ENCODE measurements at places on chromosomes 3 and 15.

- no peak for DNase-seq
These were observed 57.9 kb downstream of the ARMC8 start for GRCh38 chr3:138245026-138245425.

- DNase-seq: no peak
These were observed 120.9 kb downstream of the FOXP1 start for GRCh38 chr3:71462586-71462985.

DNA sequence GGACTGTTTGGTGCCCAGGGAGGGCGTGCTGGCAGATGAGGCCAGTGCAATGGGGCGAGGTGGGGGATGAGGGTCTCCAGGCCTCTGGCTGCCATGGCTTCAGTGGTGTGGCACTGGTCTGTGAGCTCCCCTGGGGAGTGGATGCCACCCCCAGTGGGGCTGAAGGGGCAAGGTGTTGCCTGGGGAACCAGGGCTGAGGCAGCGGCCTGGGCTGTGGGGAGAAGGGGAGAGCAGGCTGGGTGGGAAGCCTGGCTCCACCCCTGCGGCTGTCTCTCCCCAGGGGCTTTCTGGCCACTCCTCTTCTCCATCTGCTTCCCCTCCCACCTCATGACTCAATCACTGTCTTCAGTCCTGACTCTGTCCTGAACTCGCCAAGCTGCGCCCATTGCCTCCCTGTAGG lies 88.4 kb upstream of the TLE3 start:
- no peak for DNase-seq

GRCh38 chr3:192010490-192010889 lies 549.5 kb downstream of the PYDC2 start:
- no peak for DNase-seq

DNA sequence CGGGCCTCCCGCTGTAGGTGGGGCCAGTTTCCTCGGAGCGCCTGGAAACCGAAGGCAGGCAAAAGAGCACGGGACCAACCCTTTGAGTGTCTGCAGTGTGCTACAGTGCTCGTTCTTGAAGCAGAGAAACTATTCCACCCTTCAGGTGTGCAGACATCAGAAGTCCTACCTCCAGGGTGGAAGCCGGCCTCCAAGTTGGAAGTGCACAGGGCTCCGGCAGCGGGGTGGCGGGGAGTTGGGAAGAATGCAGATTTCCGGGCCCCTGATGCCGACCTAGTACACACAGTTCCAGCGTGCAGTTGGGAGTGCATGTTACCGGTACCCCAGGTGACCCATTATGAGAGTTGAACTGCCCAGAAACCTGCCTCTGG lies 3.0 kb downstream of the KLF13 start:
- no peak for DNase-seq

GRCh38 chr15:44075535-44075934 lies 119.5 kb downstream of the FRMD5 start:
- DNase-seq: no peak

GRCh38 chr3:197782230-197782629 lies 8.8 kb upstream of the LRCH3 start:
- DNase-seq: no peak

GRCh38 chr15:61518191-61518950 lies 289.3 kb upstream of the RORA start:
- no peak for DNase-seq

GRCh38 chr15:52308446-52309153 lies 13.0 kb upstream of the MYO5C start:
- no peak for DNase-seq

DNA sequence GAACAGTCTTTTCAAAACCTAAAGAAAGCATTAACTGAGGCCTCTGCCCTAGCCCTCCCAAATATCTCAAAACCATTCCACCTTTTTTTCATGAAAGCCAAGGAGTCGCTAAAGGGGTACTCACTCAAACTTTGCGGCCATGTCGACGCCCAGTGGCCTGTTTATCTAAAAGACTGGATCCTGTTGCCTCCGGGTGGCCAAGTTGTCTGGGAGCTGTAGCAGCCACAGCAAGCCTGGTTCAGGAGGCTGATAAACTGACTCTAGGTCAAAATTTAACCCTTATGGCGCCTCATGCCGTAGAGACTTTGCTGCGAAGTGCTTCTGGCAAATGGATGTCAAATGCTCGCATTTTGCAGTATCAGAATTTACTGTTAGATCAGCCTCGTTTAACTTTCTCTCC lies 39.5 kb downstream of the ZBTB11 start:
- DNase-seq: no peak

DNA sequence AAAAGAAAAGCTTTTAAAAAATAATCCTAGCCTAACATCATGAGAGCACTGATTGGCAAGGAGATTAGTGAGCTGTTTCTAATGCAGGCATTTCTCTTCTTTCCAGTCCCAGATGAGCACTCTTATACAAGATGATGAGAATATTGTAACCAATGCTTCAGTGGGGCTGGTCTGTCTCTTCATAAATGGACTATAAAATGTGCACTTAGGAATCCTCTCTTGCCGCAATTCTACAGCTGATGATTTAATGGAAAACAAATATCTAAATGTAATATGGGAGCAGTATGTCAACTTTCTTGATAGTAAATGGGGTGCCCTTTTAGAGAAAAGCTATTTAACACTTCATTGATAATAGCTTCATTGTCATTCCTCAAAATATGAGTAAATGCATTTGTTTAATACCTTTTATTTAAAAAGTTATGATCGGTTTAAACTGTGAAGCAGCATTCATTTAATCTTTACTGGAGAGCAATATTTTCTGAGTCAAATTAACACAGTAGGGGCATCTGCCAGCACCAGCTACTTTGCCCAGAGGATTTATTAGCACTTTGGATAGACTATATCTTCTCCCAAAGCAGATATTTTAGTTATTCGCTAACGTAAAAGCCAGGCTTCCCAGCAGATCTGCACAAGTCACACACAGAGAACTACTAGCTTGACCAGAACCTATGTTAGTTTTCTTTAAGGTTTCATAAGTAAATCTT lies 985.9 kb downstream of the DIPK2A start:
- no peak for DNase-seq

DNA sequence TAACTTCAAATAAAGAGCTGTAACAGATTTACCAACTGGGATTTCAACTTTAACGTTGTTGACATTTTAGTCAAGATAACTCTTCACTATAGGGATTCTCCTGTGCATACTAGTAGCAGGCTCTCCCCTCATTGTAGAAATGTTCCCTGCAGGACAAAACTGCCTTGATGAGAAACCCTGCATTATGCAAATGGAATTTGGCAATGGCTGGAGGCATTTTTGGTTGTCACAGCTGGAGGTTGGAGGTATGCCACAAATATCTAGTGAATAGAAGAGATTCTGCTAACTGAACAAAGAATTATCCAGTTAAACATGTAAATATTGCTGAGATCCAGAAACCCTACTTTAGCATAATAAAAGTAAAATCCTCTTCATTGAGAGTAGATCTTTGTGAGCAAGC lies 928.8 kb upstream of the ALCAM start:
- no peak for DNase-seq

DNA sequence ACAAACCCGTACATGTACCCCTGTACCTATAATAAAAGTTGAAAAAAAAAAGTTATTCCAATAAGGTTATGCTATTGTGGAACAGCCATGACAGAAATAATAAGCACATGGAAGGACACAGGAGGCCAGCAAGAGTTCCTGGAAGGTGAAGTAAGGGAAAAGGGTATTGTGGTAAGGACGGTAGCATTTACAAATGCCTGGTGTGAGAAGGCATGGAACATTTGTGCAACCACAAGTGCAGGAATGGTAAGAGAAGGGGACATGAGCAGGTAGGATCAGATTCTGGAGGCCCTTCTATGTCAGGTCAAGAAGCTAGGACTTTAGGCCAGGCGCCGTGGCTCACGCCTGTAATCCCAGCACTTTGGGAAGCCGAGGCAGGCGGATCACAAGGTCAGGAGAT lies 82.5 kb downstream of the PPP2R3A start:
- DNase-seq: no peak

- no peak for DNase-seq
These were observed 6.6 kb upstream of the MRPS25 start for GRCh38 chr3:15071699-15072098.

DNA sequence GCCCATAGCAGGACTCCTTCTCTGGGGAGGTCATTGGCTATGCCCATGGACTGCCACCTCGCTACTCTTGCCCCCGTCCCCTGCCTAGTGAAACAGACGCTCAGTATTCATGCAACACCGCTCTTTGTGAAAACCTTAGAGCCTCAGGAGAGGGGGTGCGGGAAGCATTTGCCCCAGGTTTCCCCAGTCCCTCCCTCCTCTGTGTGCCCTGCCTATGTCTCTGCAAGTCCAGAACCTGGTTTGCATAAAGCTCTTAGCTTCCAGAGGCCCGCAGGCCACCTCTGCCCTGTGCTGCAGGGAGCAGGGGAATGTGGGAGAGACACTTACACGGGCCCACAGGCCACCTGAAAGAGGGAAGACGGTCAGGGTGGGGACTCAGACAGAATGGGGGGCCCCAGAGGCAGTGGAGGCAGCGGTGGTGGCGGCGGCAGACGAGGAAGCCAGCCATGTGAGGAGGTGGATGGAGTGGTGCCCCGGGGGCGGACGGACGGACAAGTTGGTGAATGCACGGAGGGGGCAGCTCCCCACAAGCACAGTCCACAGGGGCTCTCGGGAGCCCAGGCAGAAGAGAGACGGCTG lies 33.8 kb upstream of the CTSH start:
- no peak for DNase-seq

DNA sequence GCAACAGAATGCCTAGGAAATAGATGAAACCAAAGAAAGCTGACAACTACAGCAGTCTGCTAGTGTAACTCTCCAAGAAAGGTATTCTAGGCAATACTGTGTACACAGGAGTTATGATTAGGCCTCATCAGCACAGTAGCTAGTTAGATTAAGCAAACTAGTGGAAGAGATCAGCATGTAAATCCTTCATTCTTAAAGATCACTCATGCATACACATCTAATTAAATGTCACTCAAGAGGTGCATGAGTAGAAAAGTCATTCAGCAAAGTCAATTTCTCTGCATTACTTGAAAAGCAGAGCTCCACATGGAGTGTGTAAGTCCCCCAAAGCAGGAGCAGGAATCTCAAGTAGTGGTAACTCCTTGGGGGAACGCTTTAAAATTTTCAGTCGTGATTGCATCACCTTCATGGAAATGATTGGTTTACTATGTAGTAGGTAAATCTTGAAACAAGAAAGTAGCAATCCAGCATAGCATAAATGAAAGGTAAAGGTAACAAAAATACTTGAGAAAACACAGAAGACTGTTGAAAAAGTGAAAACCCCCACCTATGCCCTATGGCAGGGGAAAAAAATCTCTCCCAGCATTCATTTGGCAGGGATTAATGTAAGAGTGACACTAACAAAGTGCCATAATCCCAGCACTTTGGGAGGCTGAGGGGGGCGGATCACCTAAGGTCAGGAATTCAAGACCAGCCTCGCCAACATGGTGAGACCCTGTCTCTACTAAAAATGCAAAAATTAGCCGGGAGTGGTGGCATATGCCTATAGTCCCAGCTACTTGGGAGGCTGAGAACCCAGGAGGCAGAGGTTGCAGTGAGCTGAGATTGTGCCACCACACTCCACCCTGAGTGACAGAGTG lies 29.4 kb upstream of the PPIB start:
- no peak for DNase-seq

GRCh38 chr3:154148541-154148940 lies 27.4 kb downstream of the ARHGEF26 start:
- DNase-seq: no peak

Data from kidney epithelial cell (primary cell).